C1 segment of cervical spinal cord (tissue), 14 donors: ENCODE measurements at places on chromosomes 3 and 15.

DNA sequence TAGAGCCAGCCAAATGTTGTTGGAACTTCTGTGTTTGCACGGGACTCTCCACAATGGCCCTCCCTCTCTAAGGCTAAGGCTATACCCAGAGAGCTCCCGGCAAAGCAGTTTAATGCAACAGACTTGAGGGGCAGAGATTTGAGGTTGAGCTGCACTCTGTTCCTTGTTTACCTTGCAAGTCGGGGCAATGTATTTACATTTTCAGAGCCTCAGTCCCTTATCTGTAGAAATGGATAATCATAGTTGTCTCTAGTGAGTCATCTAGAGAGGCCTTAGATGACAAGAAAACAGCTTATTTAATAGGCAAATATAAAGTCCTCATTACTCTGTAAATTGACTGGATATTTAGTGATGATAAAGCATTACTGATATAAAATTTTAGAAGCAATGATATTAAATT, 917.7 kb downstream of the MCTP2 start:
- no peak for DNase-seq

DNA sequence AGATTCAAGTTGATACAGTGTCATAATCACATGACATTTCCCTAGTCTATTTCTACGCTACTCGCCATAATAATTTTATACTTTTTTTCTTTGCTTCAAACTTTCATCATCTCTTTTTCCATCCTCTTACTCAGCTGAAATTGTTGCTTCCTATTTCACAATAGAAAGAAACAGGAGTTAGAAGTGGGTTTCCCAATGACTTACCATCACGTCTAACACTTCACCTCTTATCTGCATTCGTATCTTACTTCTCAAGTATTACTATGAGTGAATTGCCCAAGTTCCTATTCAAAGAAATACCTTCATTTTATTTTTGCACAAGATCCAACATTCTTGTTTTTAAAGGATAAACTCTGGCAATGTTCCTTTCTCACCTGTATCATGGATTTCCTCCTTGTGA, 1539.9 kb downstream of the SI start:
- DNase-seq = no peak

- DNase-seq = no peak
Measured at GRCh38 chr15:57890351-57890750, 175.2 kb downstream of the ALDH1A2 start.

- DNase-seq = no peak
Measured at GRCh38 chr3:179702271-179702947, 49.6 kb downstream of the USP13 start.

DNA sequence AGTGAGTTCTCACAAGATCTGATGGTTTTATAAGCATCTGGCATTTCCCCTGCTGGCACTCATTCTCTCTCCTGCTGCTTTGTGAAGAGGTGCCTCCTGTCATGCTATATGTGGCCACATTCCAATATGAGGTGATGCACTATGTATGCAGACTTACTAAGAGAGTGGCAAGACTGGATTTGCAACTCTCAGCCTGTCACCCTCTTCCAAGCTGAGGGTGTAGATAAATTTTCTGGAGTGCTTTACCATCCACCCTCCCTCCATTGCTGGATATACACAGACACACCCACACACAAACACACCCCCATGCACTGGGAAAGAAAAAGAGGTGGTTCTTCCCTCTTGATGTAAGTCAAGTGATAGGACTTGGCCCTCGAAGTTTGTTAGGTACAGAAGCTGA, 30.2 kb upstream of the CHMP2B start:
- no peak for DNase-seq

GRCh38 chr15:40764629-40765103, 798 bp downstream of the GCHFR start:
- DNase-seq = no peak

GRCh38 chr3:116038968-116039650, 406.2 kb downstream of the LSAMP start:
- DNase-seq = no peak

DNA sequence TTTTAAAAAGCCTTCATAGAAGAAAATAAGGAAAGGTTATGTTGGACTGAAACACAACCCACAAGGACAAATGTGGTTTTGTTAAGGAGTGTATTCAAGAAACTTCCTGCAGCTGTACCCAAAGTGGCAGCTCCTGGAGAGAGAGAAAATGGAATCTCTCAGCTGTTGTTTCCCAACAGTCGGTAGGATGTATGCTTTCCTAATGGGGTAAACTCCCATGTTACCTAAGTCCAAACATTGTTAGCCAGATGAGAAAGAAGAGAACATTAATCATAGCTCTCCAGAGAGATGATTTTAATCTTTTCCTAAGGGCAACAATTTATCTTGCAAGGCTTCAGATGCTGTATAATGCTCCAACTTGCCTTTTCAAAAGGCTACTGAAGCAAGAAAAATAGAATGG, 22.6 kb upstream of the TEX9 start:
- no peak for DNase-seq

DNA sequence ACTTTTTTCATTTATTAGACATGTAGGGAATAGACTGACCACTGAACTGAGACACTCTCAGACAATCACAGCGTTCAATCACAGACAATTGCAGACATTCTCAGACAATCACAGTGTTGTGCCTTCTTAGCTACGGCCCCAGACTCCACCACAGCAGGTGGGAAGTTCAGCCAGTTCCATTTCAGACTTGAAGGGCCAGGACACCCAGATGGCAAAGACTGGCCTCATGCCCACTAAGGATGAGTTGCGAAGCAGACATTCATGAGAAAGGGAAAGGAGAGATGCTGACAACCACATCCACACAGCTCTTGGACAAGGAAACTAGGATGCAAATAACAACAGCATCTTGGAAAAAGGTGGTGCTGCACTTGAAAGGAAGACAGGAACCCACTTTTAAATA, 21.9 kb upstream of the ALDH1L1 start:
- no peak for DNase-seq

- no peak for DNase-seq
Measured at GRCh38 chr3:158753854-158754253, 21.6 kb upstream of the RARRES1 start.

- DNase-seq = no peak
Measured at GRCh38 chr3:28698706-28699105, 350.1 kb upstream of the AZI2 start.
